ENCODE measurements at places on chromosomes 3 and 15.
A peak's percentile ranks its signal among the peaks of the same experiment; 100 is the strongest.

DNA sequence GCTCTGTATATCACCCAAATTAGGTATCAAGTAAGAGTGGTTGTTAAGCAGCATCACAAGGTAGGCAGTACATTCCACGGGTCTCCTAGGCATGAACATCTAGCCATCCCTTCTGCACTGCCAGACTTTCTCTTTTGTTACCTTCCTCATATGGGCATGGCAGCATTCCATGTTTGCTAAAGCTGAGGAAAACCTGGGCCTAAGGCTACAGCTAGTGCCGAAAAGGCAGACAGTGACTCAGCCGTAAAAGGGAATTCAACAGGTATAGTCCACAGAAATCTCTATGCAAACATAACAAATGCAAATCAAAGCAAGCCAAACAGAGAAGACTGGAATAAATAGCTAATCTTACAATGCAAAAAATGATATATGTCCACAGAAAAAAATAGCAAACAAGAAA lies 645.4 kb downstream of the ZBBX start:
- DNase-seq = no peak

DNA sequence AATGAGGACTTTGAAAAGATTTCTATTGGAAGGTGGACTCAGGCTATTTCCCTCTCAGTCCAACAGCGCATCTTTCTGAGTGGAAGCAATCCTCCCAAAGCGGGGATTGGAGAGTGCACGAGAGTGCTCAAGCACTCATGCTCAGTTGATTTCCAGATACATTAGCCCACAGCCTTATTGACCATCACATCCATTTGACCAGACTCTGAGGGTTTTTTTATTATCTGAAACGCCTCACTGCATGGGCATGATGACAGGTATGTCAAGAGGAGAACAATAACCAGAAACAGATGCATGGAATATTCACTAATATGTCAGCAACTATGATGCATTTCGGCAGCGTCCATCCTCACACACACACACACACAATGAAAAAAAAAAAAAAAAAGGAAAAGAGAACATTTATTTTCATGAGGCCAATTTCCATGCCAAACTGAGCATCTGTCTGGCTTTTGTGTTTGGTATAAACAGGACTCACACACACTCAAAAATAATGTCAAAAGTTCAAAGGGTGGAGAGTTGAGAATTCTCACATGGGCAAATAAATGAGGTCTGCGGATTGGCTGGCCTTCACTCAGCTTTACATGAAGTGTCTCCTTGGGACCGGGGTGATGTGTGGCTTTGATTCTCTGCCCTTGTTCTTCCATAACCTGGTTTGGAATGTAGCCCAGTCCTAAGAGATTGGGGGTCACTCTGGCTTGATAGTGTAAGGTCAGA lies 371.6 kb downstream of the MCTP2 start:
- no peak for DNase-seq

DNA sequence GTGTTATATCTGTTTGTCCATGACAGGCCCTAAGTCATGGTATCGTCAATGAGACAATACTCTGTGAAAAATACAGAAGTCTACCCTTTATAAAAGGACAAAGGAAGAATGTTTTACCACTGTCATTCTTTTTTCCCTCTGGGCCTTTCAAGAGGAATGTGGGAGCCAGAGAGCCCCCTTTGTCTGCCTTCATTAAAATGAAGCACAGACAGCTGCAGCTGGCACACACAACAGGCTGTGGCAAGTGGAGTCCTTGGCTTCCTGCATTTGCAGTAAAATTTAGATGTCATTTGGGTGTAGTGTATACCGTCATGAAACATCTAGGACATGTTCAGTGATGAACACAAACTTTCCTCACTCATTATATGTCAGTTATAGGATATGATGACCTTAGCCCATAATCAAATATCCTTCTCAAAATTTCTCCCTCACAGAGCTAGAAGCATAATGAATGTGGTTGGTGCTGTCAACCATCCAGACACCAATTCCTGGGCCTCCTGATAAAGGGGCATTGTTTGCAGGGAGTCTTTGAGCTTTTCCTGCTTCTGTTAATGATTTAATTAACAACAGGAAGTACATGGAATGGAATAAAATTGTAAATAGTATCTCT lies 76.4 kb downstream of the DHX36 start:
- no peak for DNase-seq

DNA sequence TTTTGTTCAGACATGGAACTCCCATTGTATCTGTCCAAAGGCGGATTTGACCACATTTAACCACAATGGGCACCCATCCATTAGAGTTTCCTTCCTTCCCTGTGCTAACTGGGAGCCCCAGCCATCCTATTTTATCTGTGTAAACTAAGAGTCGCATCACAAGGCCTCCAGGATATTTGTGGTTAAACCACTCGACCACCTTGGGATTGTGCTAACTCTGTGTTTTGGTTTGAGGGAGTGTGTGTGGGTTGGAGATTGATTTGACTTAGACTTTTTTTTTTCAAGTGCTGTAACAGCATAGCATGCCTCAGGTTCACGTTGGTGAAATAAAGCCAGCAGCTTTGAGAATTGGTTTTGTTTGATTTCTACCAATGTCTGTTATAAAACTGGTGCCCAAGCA lies 100.4 kb upstream of the TP63 start:
- peak; percentile 30 for DNase-seq

DNA sequence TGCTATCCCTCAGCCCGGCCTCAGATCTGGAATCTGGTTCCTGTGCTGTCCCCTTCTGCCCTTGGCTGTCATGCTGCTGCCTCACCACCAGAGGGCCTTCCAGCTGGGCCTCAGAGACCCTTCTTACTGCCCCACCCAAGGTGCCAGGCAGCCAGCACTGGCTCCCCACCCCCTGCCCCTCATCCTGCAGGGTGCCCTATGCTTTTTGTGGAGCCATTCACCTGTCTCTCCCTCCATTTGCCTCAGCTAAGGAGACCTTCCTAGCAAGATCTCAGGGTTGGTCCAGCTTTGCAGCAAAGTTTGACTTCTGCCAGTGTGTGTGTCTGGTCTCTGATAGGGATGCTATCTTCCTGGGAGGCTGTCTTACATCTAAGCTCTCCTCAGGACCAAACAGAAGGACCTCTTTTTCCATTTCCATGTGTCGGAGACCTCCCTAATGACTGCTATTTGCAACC lies 1.9 kb upstream of the VWA5B2 start:
- DNase-seq = no peak

- no peak for DNase-seq
These were observed 699.1 kb downstream of the MCTP2 start for GRCh38 chr15:94930441-94930840.

- no peak for DNase-seq
These were observed 2.9 kb upstream of the DNAJB8 start for GRCh38 chr3:128469556-128469955.

- no peak for DNase-seq
These were observed 256.9 kb downstream of the UBE2E2 start for GRCh38 chr3:23459889-23460546.

DNA sequence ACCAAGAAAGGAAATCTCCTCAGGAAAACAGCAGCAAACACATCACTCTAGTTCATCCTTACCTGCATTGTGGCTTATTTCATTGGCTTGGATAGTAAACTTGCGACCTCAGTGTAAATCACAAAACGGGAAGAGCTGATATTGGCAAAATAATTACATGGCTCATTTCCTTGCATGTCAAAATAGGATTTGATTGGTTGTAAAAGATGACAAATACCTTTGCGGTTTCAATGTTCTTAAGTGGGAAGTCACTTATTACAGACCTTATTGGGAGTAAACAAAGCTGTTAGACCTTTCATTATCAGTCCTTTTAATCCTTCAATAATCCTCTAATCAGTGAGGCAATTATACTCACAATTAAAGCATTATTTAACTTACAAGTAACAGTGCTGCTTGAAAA lies 590.6 kb downstream of the MAGI1 start:
- DNase-seq = no peak

GRCh38 chr15:28903555-28903954 lies 17.8 kb downstream of the APBA2 start:
- DNase-seq = no peak

GRCh38 chr15:64490598-64491259 lies 30.4 kb downstream of the ZNF609 start:
- peak; percentile 52 for DNase-seq

- DNase-seq = peak; percentile 52
These were observed 236.0 kb upstream of the ZNF717 start for GRCh38 chr3:76021376-76021775.

- no peak for DNase-seq
These were observed 57.2 kb downstream of the WWTR1 start for GRCh38 chr3:149600634-149601033.

- no peak for DNase-seq
These were observed 3.0 kb upstream of the CSRNP1 start for GRCh38 chr3:39156421-39156820.

GRCh38 chr3:72153477-72154314 lies 368.7 kb upstream of the PROK2 start:
- DNase-seq = no peak

DNA sequence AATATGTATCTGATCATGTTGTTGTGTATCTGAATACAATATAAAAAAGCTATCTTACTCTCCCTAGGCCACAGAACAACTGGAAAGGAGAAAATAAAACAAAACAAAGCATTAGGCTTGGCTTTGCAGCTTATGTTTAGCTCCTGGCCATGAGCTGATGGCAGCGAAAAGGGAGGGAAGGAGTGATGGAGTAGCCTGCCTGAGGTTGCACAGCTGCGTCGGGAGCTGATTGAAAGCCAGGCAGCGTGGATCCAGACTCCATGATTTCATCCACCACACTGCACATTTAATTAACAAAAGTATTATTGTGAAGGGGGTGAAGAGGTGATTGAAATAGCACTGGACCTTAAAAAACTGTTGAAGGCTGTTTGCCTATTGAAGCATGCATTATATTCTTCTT lies 212.2 kb downstream of the GABRG3 start:
- DNase-seq = no peak

GRCh38 chr3:123757281-123757940 lies 126.7 kb downstream of the MYLK start:
- no peak for DNase-seq

- DNase-seq = no peak
These were observed 36.3 kb downstream of the PAK2 start for GRCh38 chr3:196775938-196776337.

Measured in iris pigment epithelial cell (primary cell).